ENCODE measurements at places on chromosomes 6 and 20. TPM values are rescaled to one million over a fixed set of nuclear protein-coding genes. Genes with fewer than 3 reads are reported as not detected.

GRCh38 chr6:42726026-42726425 is 3.6 kb upstream of the PRPH2 start:
- H3K27me3 ChIP-seq: no peaks in the 10 kb centered on the region

GRCh38 chr20:62941792-62942191 is 3.8 kb downstream of the GID8 start:
- no peak overlapping the region for H3K4me3 ChIP-seq
- H3K4me1 ChIP-seq: peaks cover 48% of the 10 kb centered on the region
- H3K27me3 ChIP-seq: no peaks in the 10 kb centered on the region
- H3K36me3 ChIP-seq: peaks cover 48% of the 10 kb centered on the region

GRCh38 chr6:131694832-131695426 is 6.3 kb downstream of the OR2A4 start:
- no peaks in the 10 kb centered on the region for H3K36me3 ChIP-seq
- no peaks in the 10 kb centered on the region for H3K4me1 ChIP-seq
- no peaks in the 10 kb centered on the region for H3K27me3 ChIP-seq
- no peak overlapping the region for H3K4me3 ChIP-seq
- H3K27ac ChIP-seq: no peak overlapping the region

DNA sequence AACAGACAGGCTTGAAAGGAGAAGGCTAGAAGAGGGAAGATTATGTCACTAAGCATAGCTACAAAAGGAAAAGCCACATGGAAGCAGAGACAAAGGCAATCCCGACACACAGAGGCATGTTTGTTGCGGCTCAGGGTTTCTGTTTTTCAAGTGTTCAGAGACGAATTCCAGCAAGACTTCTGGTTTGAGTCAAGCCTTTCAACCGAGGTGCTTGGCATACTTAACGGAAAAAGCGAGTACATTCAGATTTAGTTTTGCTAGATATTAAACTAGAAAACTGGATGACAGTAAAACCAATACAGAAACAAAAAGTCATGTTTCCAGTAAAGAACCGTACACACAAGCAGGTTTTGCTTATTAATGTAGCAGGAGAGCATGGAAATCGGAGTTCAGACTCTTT is 27.2 kb downstream of the MCUR1 start:
- H3K36me3 ChIP-seq: no peaks in the 10 kb centered on the region
- H3K27me3 ChIP-seq: no peaks in the 10 kb centered on the region
- H3K4me1 ChIP-seq: peaks cover 11% of the 10 kb centered on the region
- H3K4me3 ChIP-seq: no peak overlapping the region

DNA sequence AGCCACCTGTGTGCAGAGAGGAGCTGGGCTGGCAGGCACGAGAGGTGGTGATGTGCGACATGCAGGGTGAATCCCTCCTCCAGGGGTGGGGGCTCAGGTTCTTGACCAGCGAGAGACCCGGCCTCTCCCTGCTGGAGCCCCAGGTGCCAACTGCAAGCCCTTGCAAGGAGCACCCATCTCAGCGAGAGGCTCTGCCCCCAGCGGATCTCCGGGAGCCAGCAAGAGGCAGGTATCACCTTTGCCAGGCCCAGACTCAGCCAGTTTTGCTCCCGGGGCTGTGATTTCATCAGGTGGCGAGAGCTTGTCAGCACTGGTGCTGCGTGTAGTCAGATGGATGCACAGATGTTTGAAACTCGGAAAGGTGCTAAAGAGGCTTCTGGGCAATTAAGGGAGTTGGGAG is 87.7 kb downstream of the TFAP2C start:
- DNase-seq: no peak
- no peak overlapping the region for H3K27ac ChIP-seq
- no peaks in the 10 kb centered on the region for H3K36me3 ChIP-seq

DNA sequence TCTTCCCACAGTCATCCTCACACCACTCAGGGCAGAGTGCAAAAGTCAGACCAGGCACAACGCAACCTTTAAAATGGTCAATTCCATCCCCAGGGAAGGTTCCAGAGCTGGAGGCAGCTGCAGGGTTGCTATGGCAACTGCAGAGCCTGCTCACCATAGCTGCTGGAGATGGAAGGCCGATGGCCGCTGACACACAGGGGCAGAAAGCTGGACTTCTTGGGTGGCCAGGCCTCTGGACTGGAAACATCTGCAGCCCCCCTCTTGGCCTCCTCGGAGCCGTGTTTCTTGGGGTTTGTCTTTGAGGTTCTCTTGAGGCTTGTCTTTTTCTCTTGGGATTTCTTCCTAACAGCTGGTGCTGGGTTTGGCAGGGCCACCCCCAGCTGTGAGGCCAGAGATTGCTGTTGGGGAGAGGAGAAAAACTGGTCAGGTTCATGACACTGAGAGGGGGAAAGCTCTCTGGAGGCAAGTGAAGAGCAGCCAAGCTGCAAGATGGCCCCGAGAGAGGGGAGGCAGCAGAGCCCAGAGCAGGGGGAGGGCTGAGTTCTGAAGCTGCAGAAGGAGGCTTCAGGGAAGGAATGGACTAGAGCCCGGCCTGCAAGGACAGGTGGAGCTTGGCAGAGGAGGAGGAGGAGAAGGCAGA is 10.2 kb downstream of the BNIP5 start:
- H3K27ac ChIP-seq: no peak overlapping the region
- no peak overlapping the region for H3K4me3 ChIP-seq
- DNase-seq: no peak
- no peaks in the 10 kb centered on the region for H3K27me3 ChIP-seq

DNA sequence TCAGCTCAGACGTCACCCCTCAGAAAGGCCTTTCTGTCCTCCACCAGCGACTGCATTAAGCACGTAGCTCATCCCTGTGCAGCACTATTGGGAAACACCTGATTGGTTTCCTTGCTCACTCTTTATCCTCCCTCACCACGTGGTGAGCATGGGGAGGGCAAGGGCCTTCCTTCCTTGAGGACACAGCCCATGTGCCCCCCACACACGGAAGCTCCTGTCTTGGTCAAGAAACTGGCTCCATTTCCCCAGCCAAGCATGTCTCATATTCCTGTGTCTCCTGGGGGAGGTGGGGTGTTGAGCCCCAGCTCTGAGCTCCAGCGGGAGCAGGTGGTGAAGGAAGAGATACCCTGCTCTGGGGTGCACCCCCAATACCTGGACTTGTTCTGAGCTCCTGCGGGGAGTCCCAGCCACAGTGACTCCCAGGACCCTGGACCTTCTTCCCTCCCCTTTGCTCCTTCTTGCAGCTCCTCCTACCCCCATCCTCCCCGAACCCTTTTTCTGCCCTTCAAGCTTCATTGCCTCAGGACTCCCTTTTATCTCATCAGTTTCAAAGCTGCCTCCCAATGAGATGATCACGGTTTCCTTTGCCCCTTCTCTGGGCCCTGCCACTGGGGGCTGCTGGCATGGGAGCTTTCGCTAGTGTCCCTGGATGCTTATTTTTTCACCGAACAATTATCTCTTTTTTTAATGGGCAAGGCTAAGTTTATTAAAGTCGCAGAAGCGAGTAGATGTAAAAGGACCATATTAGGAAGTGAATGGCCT is 230.1 kb downstream of the TFAP2C start:
- peak overlapping the region; percentile 89 for H3K27ac ChIP-seq
- H3K4me3 ChIP-seq: no peak overlapping the region
- no peaks in the 10 kb centered on the region for H3K27me3 ChIP-seq
- no peaks in the 10 kb centered on the region for H3K36me3 ChIP-seq

DNA sequence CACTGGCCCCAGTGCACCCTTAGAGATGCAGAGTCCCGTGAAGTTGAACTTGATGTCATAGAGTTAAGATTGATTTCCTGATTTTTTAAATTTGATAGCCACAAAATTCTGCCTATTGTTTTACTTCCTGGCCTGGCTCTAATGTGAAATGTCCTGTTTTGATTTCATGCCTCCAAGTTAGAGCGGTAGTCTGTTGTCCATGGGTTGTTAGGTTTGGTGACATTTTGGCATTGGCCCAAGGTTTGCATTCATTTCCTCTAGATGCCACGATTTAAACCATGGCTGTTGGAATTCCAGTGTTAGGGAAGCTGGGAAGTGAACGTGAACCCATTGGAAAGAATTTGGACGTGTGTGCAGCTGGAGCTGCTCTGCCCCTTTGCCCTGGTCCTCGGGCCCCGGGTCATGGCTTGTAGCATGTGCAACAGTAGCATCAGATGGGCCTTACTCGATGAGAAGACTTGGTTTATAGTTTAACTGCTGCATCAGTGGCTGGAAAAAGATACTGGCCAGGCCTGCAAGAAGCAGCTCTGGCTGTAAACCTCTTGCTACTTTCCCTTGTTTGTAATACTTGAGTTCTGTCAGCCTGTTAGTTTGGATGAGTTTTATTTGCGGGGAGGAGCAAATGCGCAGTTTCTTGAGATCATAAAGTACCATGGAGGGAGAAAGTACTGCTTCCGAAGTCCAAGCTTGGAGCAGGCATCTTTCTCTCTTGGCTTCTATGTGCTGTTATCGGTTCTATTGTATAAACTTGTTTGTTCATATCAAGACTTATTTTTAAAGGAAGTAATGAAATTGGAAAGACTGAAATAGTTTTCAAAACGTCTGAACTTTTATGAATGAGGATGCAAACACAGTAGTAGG is 121.4 kb upstream of the CLDN20 start:
- peak overlapping the region; percentile 24 for H3K4me3 ChIP-seq
- peaks cover 27% of the 10 kb centered on the region for H3K4me1 ChIP-seq
- no peak for DNase-seq
- H3K36me3 ChIP-seq: no peaks in the 10 kb centered on the region
- H3K27me3 ChIP-seq: no peaks in the 10 kb centered on the region
- peak overlapping the region; percentile 61 for H3K27ac ChIP-seq

- H3K4me1 ChIP-seq: no peaks in the 10 kb centered on the region
- H3K4me3 ChIP-seq: no peak overlapping the region
Observed at GRCh38 chr20:59985164-59985563, 26.9 kb downstream of the CDH26 start.

DNA sequence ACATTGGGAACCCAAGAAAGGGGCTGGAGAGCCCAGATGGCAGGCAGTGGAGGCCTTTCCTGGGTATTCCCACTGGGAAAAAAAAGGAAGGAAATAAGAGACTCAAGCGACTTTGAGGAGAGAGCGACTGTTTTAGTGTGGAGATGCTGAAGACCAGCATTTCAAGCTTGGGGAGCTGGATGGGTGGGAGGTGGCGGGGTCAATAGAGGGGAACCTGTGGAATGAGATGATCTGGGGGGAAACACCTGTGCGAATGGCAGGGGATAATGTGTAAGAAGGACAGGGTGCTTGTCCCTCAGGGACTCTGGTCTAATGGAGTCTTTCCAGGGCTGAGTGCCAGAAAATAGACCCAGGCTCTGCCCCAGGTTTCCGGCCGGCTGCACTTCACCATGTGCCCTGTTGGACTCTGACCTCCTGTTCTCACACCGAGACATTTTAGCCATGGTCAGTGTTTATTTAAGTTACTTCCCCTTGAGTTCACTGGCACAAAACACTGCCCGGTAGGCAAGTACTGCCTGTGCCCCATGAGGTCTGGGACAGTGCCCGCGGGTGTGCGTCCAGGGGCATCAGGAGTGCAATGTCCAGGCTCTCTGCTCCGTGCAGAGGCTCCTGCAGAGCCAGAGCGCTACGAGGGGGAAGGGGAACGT is 50.4 kb upstream of the NKX2-2 start:
- no peak overlapping the region for H3K4me3 ChIP-seq
- no peaks in the 10 kb centered on the region for H3K4me1 ChIP-seq
- no peak for DNase-seq
- H3K27me3 ChIP-seq: no peaks in the 10 kb centered on the region
- no peaks in the 10 kb centered on the region for H3K36me3 ChIP-seq

DNA sequence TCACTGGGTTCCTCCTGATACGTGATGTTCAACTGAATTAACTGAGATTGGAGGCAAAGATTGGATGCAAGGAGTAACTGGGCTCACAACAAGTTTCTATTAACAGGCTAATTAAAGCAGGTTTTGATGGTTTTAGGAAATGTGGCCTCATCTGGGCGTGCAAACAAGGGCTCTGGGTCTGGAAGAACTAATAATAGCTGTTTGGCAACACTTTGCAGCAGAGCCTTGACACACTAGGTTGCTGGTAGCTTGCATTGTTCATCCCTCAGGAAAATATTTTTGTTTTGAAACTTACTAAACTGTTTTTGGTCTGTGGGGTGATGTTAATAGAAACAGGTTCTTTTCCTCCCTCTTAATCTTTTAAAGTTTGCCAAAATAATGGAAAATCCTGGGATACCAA is 117.2 kb upstream of the CD93 start:
- H3K36me3 ChIP-seq: no peaks in the 10 kb centered on the region
- no peaks in the 10 kb centered on the region for H3K27me3 ChIP-seq
- DNase-seq: no peak

STXBP5 gene
- total RNA-seq: 33.9 TPM
